ENCODE measurements at places on chromosomes 6 and 20. TPM values are rescaled to one million over a fixed set of nuclear protein-coding genes. Genes with fewer than 3 reads are reported as not detected.

DNA sequence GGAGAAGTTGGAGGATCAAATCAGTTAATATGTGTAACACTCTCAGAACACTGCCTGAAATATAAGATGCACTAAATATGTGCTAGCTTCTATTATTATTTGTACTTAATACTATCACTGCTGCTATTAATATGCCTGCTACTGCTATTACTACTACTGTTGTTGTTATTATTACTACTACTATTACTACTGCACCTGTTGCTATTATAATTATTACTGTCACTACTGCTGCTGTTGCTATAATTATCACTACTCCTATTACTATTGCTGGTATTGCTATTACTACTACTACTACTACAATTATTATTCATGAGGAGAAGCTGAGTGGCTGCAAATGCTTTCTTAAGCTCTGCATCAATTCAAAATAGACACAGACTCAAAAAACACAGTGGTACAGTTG lies 16.7 kb upstream of the SSTR4 start:
- no peak for DNase-seq

DNA sequence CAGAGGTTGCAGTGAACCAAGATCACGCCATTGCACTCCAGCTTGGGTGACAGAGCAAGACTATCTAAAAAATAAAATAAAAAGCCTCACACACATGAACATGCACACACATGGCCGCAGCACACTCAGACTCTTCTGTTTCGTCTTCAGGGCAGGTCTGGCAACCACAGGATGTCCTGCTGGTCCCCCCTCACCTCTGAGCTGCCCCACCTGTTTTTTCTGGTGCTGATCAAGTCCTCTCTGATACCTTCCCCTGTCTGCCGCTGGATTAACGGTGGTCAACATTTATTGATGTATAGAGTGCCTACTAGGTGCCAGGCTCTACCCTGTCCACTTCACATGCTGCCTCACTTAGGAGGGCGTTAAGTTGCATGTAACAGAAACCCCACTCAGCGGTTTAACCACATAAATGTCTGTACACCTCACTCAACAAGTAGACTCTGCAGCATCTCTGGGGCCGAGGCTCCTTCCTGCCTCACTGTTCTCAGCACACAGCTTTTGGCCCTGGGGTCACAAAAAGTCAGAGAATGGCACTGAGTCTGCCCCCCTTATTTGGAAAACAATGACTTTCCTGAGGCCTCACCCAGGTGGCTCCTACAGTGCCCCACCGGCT lies 4.5 kb upstream of the AP5S1 start:
- no peak for DNase-seq

DNA sequence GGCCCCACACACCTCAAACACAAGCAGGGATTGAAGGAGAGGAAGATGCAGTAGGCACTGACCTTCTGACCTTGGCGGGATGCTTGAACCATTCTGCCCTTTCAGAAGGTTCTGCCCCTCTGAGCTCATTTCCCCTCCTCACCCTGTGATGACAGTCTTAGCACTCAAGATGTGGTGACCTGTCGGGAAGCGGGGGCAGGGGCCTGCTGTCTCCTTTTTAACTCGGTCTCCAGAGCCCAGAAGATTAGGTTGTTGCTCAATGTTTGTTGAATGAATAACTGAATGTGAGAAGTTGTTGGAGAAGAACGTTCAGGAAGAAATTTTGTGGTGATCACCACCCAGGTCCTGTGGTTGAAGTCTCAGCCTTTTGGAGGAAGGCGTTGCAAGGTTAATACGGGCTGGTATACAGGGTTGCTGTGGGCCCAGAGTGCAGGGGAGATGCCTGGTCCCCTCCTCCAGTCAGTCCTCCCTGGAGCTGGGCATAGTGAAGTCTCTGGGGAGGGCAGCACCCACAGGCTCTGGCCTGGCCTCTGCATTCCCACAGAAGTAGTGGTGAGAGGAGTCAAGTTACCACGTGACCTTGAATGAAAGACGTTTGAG lies 49.7 kb upstream of the FUCA2 start:
- DNase-seq: no peak

GRCh38 chr6:157194643-157195042 lies 128.7 kb downstream of the TMEM242 start:
- DNase-seq: no peak

SNTA1 gene
- total RNA-seq: 167 TPM

GGT7 gene
- 20.1 TPM for total RNA-seq

DNA sequence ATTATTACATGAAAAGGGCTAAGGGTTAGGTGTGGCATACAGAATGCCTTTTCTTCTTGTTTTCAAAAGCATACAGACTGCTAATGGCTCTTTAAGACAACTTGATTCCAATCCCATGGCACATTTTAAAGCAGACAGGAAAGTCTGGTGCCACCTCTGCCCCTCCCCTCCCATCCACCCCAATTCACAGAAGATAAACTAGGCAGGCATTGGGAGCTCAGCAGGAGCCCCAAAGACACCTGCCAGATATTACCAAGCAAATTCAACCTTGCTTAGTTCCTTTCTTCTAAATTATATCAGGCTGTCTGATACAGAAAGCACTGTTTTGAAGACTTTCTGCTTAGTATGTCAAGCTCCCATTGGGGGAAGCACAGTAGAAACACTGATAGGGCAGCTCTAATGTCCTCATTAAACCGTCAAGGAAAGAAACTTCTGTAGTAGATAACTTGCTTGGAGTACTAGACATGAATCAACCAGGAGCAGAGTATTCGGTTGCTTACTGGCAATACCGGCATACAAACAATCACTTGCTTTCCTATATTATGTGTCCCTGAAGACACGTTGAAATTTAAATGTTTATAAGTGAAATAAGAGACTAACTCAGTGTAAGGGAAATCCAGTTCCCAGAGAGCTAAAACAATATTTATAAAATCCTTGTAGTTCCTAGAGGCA lies 13.0 kb downstream of the SESN1 start:
- DNase-seq: no peak

DNA sequence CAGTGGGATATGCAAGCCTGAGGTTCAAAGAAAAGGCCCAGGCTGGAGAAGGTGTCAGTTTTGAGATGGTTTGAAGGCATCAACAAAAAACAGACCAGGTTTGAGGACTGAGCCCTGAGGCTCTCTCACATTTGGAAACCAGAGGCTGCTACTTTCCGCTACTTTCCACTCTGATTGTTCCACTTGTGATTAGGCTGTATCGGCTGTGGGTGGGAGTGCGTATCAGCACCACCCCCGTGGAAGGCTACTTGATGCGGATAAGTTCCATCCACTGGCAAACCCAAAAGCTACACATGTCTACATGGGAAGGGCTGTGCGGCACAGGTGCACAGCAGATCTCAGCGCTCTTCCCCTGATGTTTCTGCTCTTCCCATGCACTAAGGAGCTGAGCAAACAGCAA lies 198.7 kb downstream of the GMPR start:
- no peak for DNase-seq

CTAGE9 gene
- total RNA-seq: not detected

GRCh38 chr6:8110725-8111124 lies 8.4 kb upstream of the EEF1E1 start:
- DNase-seq: no peak

B3GAT2 gene
- total RNA-seq: not detected

- DNase-seq: no peak
Measured at GRCh38 chr6:133609415-133610226, 279.3 kb upstream of the TCF21 start.

DNA sequence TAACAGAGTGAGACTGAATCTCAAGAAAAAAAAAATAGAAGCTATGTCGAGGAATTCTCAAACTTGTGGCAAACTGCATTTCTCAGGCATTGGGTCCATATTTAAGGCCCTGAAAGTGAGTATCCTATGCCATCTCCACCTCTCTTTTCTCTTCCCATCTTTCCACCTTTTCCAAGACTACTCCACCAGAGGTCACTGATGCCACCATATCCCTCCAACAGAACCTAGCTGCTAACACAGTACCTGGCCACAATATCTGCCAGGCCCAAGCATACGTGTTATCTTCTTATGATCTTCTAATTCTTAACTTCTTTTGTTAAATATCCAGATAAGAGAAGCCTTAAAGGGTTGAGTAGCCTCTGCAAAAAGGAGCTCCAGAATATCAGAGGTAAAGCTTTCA lies 8.2 kb upstream of the ADGRF4 start:
- no peak for DNase-seq

GRCh38 chr20:58706150-58706892 lies 13.7 kb downstream of the NPEPL1 start:
- DNase-seq: no peak

PET117 gene
- total RNA-seq: 11.0 TPM

TRIM15 gene
- not detected for total RNA-seq

- no peak for DNase-seq
Measured at GRCh38 chr6:29941471-29941870, 861 bp upstream of the HLA-A start.

DNA sequence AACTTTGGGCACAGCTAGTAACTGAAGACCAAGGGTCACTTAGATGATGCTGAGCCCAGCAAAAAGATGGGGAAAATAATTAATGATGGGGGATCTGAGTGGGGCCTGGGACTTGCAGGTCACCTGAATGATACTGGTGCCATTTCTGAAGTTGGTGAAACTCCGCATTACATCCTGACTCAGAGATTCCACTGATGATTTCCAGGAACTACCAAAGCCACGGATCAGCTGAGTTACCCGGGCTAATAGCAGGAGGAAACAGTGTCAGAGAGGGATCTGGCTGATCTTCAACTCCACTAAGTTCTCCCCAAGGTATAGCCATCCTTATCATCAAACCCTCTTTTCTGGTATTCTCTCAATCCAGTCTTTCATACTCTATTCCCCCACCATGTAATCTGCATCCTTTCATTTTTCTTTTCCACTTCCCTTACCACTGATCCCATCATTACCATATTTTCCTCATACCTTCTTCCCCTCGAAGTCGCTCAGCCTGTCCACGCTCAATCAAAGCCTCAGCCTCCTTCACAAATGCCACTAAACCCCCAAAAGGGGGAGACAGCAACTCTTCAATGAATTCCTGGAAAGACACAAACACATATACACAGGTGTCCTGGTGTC lies 20.2 kb downstream of the VPS52 start:
- DNase-seq: no peak

HAO1 gene
- total RNA-seq: not detected

GRCh38 chr6:28488916-28489365 lies 26.7 kb downstream of the GPX6 start:
- no peak for DNase-seq

DNA sequence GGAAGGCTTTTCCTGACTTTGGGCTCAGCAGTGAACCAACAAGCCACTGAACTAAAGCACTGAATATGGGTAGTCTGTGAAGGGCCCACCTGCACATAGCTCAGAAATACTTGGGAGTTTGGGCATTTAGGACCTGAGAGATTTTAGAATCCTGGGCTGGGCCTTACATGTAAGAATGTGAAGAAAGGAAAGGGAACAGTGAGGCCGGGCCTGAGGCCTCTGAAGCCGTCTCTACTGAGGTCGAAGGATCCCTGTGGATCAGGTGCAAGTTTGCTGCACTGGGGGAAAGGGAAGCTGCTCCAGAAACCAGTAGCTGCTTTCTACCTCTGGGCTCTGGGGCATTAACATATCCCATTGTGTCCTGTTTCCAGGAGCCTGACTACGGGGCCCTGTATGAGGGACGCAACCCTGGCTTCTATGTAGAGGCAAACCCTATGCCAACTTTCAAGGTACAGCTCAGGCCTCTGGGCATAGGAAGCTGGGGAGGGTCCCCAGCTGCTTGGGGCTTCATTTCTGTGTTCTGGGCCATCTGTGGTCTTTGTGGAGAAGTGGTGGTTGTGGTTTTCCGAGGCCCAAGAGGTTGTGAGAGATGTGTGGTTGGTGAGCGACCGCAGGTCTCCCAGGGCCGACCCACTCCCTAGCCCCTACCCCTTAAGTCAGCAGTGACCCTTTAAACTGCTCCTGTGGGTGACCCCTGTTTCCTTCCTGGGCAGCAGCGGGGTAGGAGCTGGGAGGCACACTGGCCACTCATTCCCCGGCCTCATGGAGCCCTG lies 30.3 kb downstream of the PLCG1 start:
- peak; percentile 73 for DNase-seq

DNA sequence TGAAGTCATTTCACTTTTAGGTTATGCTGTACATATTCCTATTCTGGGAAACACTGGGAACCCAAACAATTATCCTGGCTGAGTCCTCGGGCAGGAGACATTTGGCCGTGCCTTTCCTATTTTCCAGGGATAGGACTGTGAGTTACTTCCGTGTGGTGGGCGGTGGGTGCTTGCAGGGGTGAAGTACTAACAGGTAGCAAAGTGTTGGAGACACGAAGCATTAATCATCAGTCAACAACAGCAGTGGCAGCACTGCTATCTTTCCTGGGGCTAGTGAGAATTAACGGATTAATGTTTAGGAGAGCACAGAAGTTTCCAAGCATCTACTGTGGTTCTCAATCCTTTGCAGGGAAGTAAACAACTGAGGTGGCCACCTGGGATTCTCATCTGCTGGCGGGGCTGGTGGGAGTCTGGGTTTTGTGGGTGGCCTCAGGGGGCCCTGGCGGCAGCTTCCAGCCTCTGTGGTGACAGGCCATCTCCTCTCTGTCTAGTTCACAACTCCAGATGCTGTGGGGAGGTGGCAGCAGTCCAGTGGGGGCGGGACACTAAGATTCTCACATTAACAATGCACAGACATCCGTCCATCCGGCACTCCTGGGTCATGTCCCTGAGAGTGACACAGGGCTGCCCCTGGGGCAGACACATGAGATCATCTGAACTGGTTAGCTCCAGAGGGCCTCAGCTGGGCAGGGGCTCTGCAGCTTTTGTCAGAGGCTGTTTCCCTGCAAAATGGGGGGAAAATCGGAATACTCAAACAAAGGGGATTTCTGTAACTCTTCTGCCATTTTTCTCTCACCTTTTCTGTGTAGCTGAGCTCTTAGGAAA lies 90.9 kb downstream of the GJA10 start:
- peak; percentile 92 for DNase-seq

DNA sequence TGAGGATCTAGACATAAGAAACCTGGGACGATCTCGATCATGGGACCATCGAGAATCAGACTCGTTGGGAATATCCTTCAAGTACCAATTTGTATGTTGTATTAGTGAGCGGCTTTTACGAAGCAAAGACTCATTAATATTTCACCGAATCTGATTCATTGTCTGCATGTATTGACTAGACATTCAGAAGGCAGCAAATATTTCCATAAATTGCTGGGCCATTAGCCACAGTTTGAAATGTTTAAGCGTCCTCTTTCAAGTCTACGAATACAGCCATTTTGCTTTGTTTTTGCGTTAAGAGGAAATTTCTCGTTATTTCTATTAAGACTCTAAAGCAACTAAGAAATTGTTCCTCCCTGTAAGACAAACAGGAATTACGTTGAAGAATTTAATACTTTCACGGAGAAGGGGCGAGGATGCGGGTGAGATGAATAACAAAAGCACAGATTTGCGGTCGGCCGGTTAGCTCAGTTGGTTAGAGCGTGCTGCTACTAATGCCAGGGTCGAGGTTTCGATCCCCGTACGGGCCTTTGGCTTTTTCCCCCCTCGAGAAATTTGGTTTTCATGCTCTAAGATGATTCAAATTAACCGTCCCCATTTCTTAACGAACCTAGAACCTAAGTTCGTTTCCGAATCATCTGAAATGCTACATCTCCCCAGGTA lies 18.5 kb downstream of the POM121L2 start:
- DNase-seq: no peak
